Fibroblast of villous mesenchyme (primary cell): ENCODE measurements at places on chromosomes 6 and 20.

- no peak for DNase-seq
Observed at GRCh38 chr6:52138284-52138683, 47.9 kb upstream of the IL17A start.

DNA sequence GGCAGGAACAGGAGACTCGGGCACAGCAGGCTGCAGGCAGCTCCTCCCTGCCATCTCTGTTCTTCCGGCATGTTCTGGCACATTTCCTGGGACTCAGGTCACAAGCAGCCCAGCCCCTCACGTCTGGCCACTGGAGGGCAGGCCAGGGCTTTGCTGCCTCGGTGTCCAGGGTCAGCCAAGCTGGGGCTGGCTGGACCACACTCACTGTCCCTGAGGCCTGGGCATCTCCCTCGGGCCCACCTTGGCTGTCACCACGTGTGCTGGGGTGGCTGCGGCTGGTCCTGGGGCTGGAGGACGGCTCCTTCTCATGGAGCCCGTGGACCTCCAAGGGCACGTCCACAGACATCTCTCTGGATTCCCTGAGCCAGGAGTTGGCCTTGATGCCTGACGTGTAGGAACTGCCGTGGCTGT, 18.5 kb downstream of the FRMD1 start:
- DNase-seq, result peak; percentile 77

DNA sequence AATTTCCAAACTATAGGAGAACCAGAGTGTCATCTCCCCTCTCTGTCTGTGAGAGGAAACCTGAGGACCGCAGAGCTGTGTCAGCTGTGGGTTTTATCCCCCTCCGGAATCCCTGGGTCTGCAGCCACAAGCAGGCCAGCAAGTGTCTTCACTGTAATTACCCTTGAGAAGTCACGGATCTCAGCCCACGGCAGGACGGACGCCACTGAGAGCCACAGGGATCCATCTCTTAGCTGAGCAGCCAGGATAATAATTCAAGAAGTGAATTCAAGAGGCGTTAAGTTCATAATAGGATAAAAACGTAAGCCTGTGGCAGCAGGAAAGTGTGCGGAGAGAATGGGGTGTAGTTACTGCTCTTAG, 37.0 kb downstream of the DLL1 start:
- DNase-seq, result no peak

GRCh38 chr6:7672066-7673062, 53.5 kb upstream of the BMP6 start:
- no peak for DNase-seq

- peak; percentile 42 for DNase-seq
Observed at GRCh38 chr6:109595998-109596397, 95.0 kb downstream of the AK9 start.

- DNase-seq, result no peak
Observed at GRCh38 chr6:145814035-145814500, 527 bp downstream of the FBXO30 start.

- DNase-seq, result peak; percentile 91
Observed at GRCh38 chr6:111898452-111898851, 25.2 kb upstream of the FYN start.

- peak; percentile 61 for DNase-seq
Observed at GRCh38 chr20:62063315-62063980, 2.2 kb downstream of the TAF4 start.

GRCh38 chr20:51980277-51980676, 178.0 kb upstream of the SALL4 start:
- no peak for DNase-seq

DNA sequence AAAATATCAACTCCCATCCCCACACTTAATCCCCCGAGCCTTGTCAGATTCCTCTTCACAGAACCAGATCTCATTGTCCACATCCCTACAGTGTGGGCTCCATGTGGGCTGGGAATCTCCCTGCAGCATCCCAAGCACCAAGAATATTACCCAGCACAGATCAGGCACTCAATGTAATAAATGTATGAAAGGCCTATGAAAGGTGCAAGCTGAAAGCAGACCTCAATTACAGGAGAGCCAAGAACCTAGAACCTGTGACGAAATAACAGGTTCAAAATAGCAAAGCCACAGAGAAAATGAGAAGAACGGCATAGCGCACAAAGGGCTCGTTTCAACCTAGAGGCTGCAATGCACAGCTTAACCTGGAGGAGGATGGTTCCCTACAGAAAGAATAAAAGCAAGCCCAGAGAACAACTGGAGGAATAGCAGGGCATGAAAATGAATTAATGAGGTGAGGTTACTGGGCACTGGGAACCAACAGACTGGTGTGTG, 3.1 kb downstream of the SLC23A2 start:
- DNase-seq, result no peak

DNA sequence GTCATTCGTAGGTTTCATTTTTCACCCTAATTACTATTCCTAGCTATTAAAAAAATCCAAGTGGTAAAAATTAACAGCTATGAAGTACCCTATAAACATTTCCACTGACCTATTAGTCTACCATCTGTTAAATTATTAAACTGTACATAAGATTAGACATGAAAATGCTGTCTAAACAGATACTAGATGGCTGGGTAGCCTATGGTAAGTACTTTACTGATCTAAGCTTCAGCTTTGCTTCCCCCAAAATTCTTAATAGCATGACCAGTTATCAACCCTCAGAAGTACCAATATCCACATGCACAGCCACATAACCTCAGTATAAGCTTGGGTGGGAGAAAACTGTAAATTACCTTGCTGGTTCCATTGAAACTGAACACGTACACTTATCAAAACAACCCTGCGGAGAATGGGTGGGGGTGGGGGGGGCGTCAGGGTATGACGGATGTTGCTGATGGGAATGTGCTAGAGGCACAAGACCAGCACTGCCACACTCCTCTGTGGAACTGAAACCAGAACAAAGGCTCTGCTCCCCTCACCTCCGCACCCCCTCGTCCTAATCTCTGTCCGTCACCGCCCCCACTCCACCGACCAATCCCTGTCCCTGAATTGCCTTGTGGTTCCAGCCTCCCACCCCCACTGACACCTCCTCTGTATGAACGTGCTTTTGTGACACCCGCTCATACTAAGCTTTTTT, 45.3 kb downstream of the B4GALT5 start:
- DNase-seq, result no peak

DNA sequence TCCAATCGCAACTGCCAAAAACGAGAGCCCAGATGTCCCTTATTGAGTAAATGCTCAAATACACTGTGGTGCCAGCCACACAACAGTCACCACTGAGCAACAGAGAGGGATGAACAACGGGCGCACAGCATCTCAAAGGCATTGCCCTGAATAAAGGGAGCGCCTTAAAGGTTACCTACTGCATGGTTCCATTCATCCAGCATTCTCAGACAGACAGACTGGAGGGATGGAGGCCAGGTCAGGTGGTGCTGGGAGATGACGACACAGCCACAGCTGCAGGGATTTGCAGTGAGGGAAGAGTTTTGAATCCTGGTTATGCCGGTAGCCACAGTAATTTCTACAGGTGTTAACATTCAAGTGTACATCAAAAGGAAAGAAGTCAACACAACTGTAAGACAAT, 615.5 kb upstream of the AGPAT4 start:
- no peak for DNase-seq

DNA sequence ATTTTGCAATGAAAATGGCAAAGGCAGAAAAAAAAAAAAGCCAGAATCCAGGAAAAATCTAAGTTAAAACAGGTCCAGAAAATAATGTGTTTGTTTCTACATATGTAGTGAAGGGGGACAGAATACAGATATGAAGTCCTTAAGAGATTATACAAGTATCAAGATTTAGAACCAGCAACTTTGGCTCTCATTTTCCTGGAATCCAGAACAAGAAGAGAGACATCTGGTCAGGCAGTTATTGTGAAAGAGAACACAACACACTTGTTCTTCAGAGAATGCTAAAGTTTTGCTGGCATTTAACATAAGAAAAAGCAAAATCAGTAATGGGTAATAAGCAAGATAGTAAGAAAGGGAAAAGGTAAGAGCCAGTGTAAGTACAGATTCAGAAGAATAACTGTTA, 21.1 kb downstream of the BAG2 start:
- DNase-seq, result peak; percentile 74
